ENCODE measurements at places on chromosomes 16 and 17. TPM values are rescaled to one million over a fixed set of nuclear protein-coding genes. Genes with fewer than 3 reads are reported as not detected.

- H3K36me3 ChIP-seq, result no peaks in the 10 kb centered on the region
- DNase-seq, result no peak
- no peak overlapping the region for H3K4me3 ChIP-seq
- no peaks in the 10 kb centered on the region for H3K27me3 ChIP-seq
- no peaks in the 10 kb centered on the region for H3K4me1 ChIP-seq
Measured at GRCh38 chr17:28883967-28884702, 13.4 kb downstream of the FLOT2 start.

DNA sequence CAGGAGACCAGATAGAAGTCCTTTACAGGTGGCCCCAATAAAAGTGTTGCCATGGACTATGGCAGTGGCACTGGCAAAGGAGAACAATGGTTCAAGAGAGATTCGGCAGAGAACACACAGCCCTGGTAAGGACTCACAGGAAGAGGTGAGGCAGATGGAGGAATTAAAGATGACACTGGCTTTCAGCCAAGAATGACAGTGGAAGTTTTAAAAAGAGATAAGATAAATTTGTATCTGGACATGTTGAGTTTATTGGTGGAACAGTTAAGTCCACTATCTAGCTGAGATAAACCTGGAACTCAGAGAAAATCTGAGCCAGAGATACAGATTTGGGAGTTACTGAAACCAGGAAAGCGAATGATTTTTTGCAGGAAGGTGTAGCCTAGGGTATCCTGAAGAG lies 20.1 kb downstream of the CMC2 start:
- H3K36me3 ChIP-seq, result peaks cover 4% of the 10 kb centered on the region
- H3K4me1 ChIP-seq, result no peaks in the 10 kb centered on the region
- H3K27ac ChIP-seq, result no peak overlapping the region
- no peak for DNase-seq

Gene TBX4
- total RNA-seq, result not detected

Gene UMOD
- total RNA-seq, result not detected
